Stimulated activated CD8-positive, alpha-beta memory T cell treated with anti-CD3 and anti-CD28 coated beads, Interleukin-7, amount 100 ng/mL, for 24 hours (primary cell): ENCODE measurements at places on chromosomes 4 and X.

- DNase-seq = no peak
Measured at GRCh38 chr4:159608436-159608835, 505.6 kb downstream of the RAPGEF2 start.

GRCh38 chr4:777520-778262, 48.2 kb downstream of the CPLX1 start:
- no peak for DNase-seq

DNA sequence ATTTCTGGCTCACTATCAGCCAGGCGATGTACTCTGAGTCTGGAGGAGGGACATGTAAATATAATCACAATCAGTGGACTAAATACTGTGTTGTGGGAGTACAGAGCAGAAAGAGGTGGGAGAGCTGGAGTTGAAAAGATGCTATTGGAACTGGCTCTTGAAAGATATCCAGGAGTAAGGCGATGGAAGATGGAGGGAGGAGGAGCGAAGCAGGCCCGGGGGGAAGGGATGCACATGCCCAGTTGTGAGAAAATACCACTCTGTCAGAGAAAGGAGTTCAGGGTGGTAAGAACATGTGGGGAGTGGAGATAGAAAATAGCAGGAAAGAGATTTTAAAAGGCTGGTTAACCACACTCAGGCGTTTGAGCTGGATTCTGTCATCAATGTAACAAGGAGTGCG, 216.9 kb upstream of the ETNPPL start:
- no peak for DNase-seq

DNA sequence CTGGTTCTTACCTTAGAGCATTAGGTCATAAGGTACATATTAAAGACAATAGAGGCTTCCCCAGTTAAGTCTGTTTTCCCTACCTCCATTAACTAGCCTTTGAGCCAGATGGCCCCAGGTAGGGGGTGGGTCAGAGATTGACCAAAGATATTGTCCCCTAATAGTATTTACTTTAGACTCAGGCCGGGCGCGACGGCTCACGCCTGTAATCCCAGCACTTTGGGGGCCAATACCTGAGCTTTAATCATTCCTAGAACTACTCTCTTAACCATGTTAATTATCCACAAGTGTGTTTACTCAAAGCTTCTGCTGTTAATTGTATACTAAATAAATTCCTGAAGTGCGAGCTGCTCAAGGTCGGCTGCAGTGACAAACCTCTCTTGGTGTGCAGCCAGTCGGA, 28.0 kb upstream of the AMBN start:
- DNase-seq = no peak

- no peak for DNase-seq
Measured at GRCh38 chr4:32161392-32161791, 1441.2 kb downstream of the PCDH7 start.

DNA sequence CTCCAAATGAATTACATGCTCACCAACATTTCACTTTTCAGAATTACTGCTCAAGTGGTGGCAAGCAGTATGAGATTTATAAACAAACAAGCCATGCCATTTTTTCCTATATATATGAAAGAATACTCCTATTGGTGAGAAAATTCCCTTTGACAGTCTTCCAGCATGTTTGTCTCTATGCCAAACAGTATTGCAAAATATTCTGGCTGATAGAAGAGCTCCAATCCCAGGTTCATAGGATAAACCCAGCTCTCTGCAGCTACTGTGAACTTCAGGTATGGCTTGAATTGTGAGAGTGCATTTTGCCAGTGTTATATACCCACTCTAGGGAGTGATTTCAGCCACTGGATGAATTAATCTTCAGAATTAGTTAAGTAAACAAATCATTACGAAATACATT, 108.8 kb downstream of the MAGEC2 start:
- DNase-seq = no peak

DNA sequence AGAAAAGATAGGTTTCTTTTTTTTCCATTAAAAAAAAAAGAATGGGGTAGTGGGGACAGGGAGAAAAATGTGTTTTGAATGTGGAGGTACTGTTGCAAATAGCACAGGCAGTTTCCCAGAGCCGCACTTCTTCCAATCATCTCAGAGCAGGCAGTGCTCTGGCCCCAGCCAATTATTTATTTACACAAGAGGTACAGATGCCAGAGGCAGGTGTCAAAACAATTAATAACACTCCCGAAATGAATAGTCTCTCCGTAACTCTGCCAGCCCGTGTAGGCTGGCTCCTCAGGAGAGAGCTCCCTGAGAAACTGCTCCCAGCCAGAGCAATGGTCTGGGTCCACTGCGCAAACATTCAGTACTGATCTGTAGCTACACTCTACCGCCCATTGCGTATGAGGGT, 130.8 kb upstream of the IL1RAPL2 start:
- DNase-seq = no peak

DNA sequence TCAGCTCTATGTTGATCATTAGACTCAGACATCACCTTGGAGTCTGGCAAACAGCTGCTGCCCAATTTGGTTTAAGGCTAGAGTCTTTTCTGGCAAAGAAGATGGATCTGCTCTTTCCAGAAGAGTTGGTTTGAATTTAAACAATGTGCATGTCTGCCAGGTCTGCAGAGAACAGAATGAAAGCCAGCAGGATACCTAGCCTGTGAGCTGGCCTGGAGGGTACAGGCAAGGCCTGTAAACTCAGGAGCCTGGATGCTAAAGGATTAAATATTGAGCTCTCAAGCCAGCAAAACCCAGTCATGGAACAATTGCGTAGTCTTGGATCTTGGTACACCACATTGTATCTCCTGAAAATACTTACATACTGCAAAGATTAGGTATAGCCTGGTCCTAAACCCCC, 15.6 kb upstream of the PDLIM3 start:
- DNase-seq = no peak

DNA sequence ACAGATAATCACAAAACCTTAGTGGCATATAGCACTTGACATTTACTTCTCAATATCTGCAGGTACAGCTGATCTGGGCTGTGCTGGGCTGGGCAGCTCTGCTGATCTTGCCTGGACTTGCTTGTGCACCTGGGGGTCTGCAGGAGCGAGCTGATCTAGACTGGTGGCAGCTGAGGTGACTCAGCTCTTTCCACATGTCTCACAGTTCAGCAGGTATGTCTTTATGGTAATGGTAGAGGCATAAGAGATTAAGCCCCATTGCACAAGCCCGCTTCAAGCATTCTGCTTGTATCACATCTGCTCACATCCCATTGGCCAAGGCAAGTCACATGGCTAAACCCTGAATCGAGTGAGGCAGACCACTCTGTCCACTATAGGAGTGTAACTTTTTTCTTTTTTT, 506.7 kb downstream of the BCOR start:
- no peak for DNase-seq

GRCh38 chr4:7326693-7327340, 107.9 kb downstream of the PSAPL1 start:
- no peak for DNase-seq

DNA sequence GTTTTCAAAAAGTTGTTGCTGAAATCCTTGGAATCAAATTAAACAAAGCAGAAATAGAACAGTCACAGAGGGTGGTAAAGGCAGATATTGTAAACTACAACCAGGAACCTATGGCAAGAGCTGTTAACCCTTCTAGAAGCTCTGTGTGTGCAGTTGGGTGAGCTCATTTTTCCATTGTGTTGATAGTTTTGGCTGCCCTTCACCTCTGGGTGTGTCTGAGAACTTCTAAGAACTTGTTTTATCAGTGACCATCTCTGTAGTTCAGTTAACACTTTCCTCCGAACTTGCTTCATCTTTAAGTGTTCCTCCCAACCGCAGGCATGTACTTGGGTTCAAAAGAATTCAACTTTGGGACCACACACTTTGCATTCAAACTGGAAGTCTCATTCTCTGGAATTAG, 32.7 kb downstream of the RBMX start:
- no peak for DNase-seq

GRCh38 chr4:24235618-24236017, 345.8 kb upstream of the PPARGC1A start:
- no peak for DNase-seq

GRCh38 chr4:155837203-155837796, 28.8 kb downstream of the ASIC5 start:
- DNase-seq = no peak

DNA sequence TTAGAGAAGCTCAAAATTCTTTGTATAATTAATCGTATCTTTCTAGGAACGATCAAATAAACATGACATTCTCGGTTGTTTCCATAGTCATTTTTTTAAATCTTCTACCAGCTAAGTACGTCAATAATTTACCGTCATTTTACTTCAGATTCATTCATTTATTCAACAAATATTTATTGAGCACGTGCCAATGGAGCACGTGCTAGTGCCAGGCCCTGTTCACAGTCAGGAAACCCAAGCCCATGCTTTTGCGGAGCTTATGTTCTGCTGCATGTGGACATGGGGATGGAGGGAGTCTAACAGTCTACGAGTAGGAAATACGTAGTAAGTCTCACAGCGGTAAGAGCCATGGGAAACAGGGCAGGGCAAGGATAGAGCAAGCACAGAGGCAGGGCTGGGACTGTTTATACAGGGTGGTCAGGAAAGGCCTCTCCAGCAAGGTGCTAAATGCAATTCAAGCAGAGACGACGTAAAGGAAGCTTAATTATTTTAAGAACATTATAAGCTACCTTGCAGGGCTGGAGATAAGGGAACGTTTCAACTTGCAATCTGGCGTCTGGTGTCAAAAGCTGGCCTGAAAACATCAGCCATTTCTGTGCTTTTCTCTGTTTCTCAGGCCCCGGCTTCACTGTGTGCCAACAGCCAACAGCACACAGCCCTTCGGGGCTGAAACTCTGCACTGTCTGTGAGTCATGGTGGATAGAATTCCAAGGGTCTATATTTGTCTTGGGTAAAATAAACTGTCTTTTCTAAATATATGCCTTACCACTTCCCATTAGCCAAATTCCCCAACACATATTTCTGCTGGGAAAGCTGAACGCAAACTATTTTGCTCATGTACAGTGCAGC, 517.1 kb upstream of the ZFP42 start:
- no peak for DNase-seq
